ENCODE measurements at places on chromosomes 7 and 10.

GRCh38 chr10:6283655-6284054 lies 80.9 kb downstream of the PFKFB3 start:
- no peak for DNase-seq

- DNase-seq, result no peak
Measured at GRCh38 chr7:157495177-157495553, 158.4 kb downstream of the DNAJB6 start.

DNA sequence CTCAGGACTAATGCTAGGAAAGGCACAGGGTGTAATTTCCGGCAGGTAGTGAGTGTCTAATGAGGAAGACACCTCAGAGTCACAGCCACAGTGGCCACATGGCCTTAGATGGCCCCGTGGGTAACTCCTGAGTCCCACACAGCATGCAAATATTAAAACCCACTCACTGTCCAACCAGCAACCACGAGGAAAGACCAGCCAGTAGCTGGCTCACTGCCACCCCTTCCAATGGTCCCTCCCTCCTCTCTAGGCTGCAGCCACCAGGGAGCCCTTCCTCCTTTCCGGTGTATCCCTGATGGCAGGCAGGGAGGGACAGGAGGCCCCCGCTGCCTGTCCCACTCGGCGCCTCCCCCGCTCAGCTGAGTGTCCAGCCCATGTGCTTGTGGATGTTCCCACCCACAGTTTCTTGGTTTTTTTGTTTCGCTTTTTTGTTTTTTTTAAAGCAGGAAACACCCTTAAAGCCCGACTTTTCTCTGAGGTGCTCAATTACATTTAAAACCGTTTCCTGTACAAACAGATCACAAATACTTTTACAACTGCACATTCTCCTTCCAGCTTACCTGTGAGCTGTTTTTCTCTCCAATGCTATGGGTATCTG lies 9.2 kb downstream of the BNIP3 start:
- DNase-seq, result no peak

DNA sequence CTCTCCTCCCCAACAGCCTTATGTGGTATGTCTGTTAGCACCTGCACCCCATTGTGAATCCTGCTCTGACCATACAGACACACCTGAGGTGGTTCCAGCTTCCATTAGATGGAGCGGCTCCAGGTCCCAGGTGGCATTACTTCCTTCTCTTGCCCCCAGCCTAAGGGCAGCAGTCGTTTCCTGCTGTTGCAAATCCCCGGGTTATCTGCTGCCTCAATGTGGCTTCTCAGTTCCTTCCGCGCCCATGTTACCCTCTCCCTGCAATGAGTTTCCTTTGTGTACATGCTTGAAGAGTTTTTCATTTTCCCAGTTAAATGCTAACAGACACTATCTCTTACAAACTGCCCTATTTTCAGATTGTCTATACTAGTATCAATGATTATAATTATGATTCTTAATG lies 62.8 kb upstream of the PRKCQ start:
- DNase-seq, result peak; percentile 18

- no peak for DNase-seq
Measured at GRCh38 chr10:36042135-36042534, 400.0 kb upstream of the FZD8 start.

DNA sequence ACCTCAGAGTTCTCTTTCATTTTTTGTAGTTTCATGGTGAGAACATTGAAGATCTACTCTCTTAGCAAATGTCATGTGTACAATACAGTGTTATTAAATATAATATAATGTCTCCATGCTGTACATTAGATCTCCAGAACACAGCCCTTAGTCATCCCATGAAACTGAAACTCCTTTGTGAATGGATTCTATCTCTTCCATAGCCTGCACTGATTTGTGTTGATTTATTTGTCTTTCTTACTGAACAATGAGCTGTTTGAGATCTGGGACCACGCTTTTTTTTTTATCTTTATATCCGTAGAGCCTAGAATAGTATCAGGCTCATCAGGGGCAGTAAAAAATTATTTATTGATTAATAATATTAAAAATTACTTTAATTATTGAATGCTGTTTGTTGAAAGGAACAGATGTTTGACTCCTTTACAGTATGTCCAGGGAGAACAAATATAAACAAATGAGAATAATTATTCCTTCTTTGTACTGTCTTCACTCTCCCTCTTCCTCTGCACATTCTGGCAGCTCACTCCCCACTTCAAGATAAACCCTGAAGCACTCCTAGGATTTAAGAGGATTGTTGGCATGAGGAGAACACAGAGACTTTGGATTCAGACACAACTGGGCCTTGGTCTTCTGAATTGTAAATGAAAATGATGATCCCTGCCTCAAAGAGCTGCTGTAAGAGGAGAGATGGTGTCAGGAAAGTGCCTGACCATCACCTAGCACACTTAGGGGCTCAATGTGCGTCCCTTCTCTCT lies 81.6 kb upstream of the MSRB2 start:
- DNase-seq, result no peak
